ENCODE measurements at places on chromosomes 1 and 21.

GRCh38 chr1:95655321-95656020, 421.5 kb downstream of the RWDD3 start:
- no peak for DNase-seq

GRCh38 chr1:30505853-30506252, 217.5 kb downstream of the MATN1 start:
- DNase-seq: no peak

GRCh38 chr1:164983023-164983650, 373.4 kb downstream of the LMX1A start:
- DNase-seq: no peak

GRCh38 chr1:69570356-69570755, 2.6 kb downstream of the LRRC7 start:
- DNase-seq: no peak

DNA sequence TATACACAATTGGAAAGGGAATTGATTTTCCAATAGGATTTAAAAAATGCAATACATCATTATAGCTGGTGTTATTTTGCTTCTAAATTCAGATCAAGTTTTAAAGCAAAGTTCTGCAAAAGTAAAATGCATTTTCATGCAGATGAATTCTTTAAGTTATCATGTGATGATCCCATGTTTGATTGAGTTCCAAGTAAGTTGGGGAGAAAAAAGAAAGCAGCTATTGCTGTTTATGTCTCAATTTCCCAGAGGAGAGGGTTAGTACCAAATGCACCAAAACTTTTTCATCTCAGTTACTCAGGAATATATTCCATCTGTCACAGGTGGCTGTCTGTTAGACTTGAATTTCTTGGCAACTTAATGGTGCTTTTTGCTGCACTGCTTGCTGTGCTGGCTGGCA, 29.7 kb downstream of the HSPA13 start:
- DNase-seq: no peak

GRCh38 chr1:58695206-58695605, 4.7 kb downstream of the MYSM1 start:
- DNase-seq: no peak

- no peak for DNase-seq
Observed at GRCh38 chr1:32276032-32276782, 15.7 kb upstream of the HDAC1 start.

DNA sequence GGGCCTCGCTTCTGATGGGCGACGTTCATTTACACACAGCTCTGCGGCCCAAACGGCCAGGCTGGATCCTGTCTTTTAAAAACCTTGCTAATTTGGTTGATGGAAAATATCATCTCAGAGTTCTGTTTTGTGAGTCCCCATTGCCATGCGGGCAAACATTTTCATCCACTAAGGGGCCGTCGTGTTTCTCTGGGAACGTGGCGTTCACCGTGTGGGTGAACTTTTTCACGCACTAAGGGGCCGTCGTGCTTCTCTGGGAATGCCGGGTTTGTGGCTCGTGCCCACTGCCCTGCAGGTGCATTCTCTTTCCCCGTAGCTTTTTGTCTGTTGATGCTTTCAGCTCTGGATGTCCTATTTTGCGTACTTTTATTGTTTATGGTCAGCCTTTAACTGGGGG, 6.8 kb downstream of the COL18A1 start:
- no peak for DNase-seq

DNA sequence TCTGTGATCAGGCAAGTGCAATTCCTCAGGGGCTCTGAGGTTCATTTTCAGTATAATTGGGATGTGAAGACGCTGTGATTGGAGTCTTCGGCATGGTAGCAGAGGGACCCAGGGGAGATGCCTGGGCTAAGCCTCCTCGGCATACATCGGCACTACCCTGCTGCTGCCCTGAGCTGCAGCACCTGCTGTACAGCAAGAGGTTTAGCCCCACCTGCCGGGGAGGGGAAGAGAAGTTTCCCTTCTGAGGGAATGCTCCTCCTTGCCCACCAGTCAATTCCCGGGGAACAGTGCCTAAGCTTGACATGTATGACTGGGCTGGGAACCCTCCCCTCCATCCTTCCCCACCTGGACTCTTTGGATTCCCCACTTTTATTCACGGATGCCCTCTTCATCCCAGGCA, 24.9 kb downstream of the CNIH3 start:
- DNase-seq: no peak

DNA sequence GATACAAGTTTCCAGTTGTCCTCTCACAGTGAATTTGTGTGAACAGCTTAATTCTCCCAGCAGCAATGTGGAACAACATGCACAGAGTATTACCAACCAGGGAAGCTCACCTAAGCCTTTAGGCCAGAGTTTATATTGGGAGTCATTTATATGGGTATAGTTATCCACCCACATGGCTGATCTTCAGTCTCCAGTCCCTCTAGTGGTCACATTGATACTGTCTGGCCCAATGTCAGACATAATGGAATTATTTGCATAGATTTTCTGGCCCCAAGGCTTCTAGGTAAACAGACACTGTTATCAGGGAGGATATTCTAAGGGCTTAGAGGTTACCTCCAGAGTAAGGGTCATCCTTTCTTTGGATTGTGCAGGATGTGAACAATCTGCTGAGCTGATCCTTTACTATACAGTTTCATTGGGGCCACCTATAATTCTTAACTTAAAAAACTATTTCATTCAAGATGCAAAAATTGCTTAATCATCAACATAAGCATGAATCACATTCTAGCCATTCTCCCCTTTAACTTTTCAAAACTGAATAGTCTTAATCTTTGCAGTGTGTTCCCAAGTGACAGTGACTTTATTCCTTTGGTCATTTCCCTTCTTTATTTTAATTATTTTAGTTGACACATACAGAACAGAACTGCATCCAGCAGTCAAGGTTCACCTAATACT, 210.9 kb downstream of the LTN1 start:
- no peak for DNase-seq

- peak; percentile 74 for DNase-seq
Observed at GRCh38 chr1:212566522-212567479, 41.8 kb upstream of the ATF3 start.

- no peak for DNase-seq
Observed at GRCh38 chr1:169944621-169945020, 50.9 kb upstream of the SCYL3 start.

GRCh38 chr1:25909040-25909439, 2.8 kb upstream of the STMN1 start:
- DNase-seq: no peak

DNA sequence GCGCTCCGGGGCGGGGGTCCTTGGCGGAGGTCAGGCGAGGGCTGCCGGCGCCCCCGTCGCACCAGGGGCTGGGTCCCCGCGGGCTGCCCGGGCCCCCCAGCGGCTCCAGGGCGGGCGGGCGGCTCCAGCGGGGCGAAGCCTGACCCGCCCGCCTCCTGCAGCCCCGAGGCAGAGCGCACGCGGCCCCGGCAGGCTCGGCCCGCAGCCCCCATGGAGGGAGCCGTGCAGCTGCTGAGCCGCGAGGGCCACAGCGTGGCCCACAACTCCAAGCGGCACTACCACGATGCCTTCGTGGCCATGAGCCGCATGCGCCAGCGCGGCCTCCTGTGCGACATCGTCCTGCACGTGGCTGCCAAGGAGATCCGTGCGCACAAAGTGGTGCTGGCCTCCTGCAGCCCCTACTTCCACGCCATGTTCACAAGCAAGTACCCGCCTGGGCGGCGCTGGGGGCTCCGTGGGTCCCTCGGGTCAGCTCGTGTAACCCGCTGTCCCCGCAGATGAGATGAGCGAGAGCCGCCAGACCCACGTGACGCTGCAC, 817 bp downstream of the KLHL17 start:
- DNase-seq: no peak

DNA sequence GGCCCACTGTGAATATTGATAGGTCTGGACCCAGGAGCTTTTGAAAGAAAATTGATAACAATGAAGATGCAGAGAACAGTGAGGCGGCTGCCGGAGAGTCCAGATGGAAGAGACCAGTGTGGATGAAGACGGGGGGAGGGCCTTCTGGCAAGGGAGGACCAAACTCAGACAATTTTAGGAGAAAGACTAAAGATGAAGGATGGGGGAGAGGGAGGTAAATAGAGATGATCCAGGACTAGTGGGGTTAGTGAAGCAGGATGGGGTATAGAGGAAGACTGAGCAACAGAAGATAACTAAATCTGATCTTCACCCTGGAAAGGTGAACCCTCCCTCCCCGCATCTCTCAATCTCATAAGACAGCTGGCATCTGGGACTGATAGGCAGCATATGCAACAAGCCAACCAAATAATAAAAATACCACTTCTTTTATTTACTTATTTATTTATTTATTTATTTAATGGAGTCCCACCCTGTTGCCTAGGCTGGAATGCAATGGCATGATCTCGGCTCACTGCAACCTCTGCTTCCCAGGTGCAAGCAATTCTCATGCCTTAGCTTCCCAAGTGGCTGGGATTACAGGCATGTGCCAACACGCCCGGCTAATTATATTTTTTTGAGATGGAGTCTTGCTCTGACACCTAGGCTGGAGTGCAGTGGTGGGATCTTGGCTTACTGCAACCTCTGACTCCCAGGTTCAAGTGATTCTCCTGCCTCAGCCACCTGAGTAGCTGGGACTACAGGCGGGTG, 10.5 kb downstream of the EIF3I start:
- DNase-seq: no peak

- DNase-seq: no peak
Observed at GRCh38 chr21:15809065-15809464, 79.3 kb downstream of the USP25 start.

GRCh38 chr1:41850029-41850428, 68.7 kb downstream of the HIVEP3 start:
- peak; percentile 15 for DNase-seq

- no peak for DNase-seq
Observed at GRCh38 chr1:64093941-64094340, 109.5 kb upstream of the UBE2U start.

- DNase-seq: no peak
Observed at GRCh38 chr21:43906585-43907370, 41.8 kb downstream of the AGPAT3 start.

DNA sequence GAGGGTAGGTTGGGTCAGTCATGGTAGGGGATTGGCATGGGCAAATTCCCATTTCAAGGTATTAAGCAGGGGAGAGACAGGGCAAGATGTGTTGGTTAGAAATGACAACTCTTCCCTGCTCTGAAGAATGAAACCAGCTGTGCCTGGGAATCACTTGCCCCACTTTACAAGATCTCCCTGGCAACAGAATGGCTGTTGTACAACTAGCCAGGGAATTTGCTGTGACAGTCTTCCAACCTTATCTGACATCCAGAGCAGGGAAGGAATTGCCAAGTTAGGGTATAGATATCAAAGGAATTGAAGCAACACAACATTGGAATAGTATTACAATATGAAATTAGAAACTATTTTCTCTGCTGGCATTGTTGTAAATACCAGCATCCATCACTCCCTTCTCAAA, 154.7 kb downstream of the CACNA1E start:
- no peak for DNase-seq

GRCh38 chr1:38745476-38746401, 113.8 kb downstream of the RRAGC start:
- no peak for DNase-seq

GRCh38 chr1:200258447-200259375, 151.1 kb downstream of the ZNF281 start:
- DNase-seq: no peak

DNA sequence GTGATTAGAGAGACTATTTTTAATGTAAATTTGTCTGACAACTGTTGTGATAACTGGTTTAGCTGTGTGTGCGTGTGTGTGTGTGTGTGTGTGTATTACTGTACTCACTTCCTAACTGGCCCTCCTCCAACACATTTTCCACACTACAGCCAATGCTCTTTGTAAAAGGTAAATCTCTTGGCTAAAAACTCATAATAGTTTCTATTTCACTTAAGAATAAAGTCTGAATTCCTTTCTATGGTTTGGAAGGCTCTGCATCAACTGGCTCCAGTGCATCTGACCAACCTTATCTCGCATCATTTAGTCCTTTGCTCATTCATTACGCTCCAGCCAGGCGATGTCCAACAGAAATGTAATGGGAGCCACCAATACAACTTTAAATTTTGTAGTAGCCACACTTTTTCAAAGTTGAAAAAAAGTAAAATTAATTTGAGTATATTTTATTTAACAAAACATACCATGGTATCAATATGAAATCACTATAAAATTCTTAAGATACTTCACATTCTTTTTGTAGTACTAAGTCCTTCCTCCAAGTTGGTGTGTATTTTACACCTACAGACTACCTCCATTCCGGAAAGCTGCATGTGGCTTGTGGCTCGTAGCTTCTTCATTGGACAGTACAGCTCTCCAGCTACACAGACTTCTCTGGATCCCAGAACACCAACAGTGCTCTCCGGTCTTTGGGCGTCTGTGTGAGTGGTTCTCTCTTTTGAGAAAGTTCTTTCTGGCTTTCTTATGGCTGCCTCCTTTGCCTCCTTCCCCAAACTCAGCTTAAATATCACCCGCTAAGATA, 68.9 kb downstream of the NRIP1 start:
- DNase-seq: no peak

- DNase-seq: no peak
Observed at GRCh38 chr1:109801791-109802135, 38.0 kb upstream of the EPS8L3 start.

DNA sequence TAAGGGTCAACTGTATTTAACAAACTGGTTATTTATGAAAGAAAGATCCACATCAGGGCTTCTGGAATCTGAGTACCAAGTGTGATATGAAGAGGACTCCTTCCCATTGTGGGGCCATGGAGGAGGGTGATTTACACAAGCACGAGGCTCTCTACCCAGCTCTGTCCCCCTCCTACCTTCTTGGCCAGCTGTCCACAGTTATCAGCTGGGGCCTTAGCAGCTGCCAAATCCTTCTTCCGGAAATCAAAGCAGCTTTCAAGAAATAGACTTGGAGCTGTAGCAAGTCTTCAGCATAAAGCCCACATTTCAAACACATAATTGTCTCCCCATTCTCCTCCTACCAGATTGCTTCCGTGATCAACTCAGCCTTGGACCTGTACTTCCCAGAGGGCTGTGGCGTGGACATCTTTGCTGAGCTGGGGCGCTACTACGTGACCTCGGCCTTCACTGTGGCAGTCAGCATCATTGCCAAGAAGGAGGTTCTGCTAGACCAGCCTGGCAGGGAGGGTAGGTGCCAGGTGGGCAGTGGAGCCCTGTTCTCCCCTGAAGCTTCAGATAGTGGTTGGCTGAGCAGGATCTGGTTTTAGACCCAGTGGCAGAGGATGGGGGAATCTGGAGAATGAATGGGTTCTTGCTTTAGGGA, 15.5 kb downstream of the AZIN2 start:
- DNase-seq: no peak

DNA sequence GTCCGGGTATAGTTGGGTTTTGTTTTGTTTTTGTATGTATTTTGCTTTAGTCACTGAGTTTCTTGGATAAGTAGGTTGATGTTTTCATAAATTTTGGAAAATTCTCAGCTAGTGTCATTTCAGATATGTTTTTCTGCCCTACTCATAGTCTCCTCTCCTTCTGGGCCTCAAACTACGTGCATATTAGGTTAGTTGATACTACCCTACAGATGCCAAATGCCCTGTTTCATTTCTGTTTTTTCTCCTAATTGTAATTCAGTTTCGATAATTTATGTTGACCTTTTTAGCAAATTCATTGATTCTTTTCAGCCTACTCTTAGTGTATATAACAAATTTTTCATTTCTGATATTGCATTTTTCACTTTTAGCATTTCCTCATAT, 268.6 kb upstream of the RGS18 start:
- no peak for DNase-seq

- DNase-seq: no peak
Observed at GRCh38 chr1:6414881-6415626, 4.7 kb downstream of the HES2 start.

Data from stimulated activated CD4-positive, alpha-beta T cell treated with anti-CD3 and anti-CD28 coated beads, Interleukin-4, amount 100 ng/mL, for 24 hours (primary cell).